Activated T-cell treated with anti-CD3 and anti-CD28 coated beads, Interleukin-2, amount 50 U/mL, for 72 hours (primary cell): ENCODE measurements at places on chromosomes 7 and 10.

- DNase-seq, result no peak
Measured at GRCh38 chr7:99679032-99679399, 780 bp downstream of the CYP3A5 start.

DNA sequence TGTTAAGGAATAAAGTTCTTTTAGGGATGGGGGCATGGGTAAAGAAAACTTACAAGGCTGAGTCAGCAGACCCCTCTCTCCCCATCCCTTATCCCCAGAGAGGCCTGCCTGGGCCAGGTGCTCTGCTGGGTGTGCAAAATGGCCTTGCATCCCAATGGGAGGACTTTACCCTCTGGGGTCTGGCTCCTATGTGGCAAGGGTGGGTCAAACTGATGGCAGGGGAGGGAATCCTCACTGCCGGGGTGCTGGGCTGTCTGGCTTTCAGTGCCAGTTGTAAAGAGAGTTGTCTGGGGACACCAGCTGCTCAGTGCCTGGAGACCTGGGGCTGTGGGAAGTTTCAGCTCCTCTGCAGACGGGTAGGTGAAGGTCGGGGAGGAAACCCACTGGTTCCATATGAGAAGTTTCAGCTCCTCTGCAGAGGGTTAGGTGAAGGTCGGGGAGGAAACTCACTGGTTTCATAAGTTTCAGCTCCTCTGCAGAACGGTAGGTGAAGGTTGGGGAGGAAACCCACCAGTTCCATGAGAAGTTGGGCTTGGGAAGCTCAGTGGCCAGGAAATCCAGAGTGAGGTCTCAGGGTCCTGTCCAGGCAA is 127.2 kb upstream of the PODXL start:
- no peak for DNase-seq

DNA sequence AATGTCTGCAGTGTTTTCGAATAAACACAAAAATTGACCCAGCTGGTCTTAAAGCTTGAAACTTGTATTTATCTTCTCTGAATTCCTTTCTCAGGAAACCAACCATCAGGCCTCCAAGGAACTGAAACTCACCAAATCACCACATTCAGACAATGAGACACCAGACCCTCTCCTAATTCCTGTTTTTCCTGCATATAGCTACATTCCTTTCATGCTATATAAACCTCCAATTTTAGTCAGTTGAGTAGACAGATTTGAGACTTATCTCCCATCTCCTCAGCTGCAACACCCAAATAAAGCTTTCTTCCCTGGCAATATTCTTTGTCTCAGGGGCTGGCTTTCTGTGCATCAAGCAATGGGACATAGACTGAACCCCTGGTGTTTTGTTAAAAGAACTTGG is 317.0 kb downstream of the CACNA2D1 start:
- no peak for DNase-seq

DNA sequence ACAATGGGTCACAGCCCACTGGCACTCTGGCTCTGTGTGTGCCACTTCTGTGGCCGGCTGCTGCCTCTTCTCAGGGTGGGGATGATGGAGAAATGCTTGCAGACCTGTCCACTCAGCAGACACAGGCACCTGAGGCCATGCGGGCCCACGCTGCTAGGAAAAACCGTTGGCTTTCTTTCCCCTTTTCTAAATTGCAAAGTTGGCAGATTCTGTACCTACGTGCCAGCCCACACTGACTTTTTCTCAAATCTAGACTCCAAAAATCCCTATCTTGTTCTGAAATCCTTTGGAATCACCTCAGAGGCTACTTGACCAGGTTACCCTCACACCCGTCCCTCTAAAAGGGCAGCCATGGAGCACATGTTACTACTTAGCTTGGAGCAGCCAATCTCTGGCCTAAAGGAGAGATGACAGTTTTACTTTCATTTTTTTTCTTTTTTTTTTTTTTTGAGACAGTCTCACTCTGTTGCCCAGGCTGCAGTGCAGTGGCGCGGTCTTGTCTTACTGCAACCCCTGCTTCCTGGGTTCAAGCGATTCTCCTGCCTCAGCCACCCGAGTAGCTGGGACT is 99.4 kb downstream of the RNF216 start:
- no peak for DNase-seq

GRCh38 chr7:71220210-71220695 is 88.3 kb downstream of the GALNT17 start:
- DNase-seq, result no peak
